ENCODE measurements at places on chromosomes 2 and 18.

- no peak for DNase-seq
Measured at GRCh38 chr18:32803568-32803967, 30.7 kb upstream of the KLHL14 start.

- DNase-seq: no peak
Measured at GRCh38 chr2:189729430-189729829, 33.2 kb downstream of the OSGEPL1 start.

GRCh38 chr2:66495788-66496640 lies 61.1 kb downstream of the MEIS1 start:
- DNase-seq: no peak

DNA sequence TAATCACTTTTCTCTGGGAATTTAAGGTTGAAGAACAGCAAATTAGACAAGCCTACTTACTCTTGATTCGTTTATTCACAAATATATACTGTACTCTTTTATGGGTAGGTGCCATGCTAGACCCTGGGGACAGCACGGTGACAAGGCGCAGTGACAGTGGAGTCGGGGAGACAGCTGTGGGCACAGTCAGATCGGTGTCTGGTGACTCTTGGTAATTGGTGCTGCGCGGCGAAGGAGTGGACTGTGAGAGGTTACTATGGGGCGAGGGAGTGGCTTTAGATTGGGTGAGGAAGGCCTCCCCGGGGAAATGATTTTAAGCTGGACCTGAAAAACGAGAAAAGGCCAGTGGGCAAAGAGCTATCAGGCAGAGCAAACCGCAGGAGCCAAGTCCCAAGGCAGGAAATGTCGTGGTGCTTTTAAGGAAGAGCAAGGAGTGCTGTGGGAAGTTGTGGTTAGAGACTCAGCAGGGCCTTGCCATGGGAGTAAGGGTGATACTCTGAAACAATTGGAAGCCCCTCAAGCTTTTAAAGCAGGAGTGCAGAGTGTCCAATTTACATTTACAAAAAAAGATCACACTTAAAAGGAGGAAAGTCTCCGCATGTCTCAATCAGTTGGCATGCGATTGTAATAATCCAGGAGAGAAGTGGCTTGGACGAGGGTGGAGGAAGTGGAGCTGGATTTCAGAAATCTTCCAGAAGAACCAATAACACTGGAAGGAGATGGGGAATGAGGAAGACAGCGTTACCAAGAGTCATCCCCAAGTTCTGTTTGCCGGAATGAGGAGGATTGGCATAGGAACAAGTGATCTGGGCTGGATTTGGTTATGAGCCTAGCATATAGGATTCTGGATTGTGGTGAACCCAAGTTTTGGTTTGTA lies 36.1 kb upstream of the TXNDC2 start:
- DNase-seq: no peak

DNA sequence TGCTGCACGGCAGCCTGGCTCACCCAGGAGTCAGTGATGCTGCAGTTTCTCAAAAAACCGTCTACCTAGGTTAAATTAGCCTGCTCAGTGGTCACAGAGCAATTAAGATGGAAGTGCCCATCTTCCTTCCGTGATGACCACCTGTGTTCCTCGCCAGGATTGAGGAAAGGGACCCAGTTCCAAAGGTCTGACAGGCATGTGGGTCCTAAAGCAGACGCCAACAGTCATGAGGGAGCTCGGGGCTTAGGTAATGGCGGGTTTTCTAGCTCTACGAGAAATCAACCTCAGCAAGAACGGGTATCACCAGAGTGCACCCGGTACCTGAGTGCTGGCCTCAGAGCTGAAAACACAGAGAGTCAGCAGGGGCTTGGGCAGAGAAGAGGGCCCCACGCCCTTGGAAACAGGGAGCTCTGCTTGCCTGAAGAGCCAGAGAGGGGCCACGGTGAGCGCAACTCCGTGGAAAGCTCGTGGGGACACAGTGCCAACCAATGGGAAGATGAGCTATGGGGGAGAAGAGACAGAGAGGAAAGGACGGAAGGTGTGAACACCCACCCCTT lies 34.3 kb upstream of the DNMT3A start:
- no peak for DNase-seq

DNA sequence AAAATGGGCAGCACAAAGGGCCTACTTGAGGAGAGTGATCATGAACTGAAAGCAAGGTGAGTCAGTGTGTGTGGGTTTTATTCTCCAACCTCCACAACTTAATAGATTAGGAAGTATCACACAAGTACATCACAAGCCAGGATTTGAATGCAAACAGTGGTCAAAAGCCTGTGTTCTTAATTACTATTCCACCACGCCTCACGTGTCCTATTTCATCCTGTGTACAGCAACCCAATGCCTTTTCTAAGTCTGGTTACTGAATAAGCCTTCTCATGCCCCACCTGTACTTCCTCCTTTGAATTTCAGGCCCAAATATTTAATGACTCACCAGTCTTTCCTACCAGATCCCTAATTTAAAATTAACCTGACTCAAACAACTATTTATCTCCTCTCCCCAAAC lies 755.7 kb upstream of the SLC8A1 start:
- DNase-seq: no peak

DNA sequence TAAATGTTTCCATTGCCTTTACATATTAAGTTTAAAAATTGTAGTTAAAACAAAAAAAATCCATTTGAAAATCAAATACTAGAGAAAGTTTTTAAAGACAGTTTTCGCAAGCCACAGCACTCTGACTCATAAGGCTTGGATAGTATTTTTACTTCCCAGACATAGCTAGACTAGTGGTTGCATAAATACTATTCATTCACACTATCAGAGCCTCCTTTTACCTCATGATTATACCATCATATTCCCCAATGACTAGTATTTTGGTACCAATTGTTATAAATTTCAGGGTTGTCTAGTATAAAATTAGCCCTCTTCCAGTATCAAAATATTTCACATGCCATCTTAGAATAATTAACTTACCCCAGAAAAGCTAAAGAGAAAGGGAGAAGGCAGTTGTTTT lies 393.5 kb downstream of the ERBB4 start:
- DNase-seq: no peak

- no peak for DNase-seq
Measured at GRCh38 chr18:5500158-5500939, 43.4 kb downstream of the EPB41L3 start.

- DNase-seq: no peak
Measured at GRCh38 chr18:76437011-76437410, 58.0 kb downstream of the ZNF516 start.

GRCh38 chr2:164150604-164151003 lies 414.8 kb upstream of the FIGN start:
- DNase-seq: no peak

DNA sequence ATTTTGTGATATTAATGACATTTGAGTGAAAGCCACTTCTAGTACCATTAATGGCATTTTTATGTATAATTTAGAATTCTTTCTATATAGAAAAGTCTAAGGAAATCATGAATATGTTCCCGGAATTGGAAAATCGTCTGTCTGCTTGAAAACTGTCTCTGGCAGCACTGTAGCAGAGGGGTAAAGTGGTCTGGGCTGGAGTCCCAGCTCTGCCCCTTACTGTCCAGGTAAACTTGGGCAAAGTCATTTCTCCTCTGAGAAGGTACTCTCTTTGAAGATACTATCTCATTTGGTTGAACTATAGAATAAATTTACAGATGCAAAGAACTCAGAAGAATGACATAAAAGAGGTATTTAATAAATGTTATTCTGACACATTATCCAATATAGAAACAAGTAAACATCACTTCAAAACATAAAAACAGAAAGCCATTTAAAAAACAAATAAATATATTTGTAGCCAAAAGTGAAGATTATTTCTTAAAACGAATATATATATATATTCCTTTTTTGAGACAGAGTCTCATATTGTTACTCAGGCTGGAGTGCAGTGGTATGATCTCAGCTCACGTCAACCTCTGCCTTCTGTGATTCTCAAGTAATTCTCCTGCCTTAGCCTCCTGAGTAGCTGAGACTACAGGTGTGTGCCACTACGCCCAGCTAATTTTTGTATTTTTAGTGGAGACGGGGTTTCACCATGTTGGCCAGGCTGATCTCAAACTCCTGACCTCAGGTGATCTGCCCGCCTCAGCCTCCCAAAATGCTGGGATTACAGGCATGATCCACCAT lies 149.8 kb upstream of the ITGA4 start:
- DNase-seq: no peak

GRCh38 chr18:25230658-25231326 lies 121.2 kb downstream of the ZNF521 start:
- no peak for DNase-seq

DNA sequence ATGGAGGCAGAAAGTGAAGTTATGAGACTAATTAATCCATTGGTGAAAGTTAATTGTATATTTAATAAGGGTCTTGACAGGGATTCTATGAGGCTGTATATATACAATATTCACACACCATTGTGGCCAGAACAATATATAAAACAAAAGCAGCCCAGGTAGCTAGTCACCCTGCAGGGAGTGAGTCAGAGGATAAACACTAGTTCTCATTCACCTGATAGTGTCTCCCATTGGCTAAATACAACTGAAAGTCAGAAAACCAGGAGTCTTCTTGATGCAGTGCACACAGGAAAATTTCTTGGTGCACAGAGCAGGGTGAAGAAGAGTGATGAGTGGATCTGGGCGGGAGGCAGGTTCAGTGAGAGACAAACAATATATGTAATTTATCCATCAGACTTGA lies 465.2 kb downstream of the ERBB4 start:
- no peak for DNase-seq

DNA sequence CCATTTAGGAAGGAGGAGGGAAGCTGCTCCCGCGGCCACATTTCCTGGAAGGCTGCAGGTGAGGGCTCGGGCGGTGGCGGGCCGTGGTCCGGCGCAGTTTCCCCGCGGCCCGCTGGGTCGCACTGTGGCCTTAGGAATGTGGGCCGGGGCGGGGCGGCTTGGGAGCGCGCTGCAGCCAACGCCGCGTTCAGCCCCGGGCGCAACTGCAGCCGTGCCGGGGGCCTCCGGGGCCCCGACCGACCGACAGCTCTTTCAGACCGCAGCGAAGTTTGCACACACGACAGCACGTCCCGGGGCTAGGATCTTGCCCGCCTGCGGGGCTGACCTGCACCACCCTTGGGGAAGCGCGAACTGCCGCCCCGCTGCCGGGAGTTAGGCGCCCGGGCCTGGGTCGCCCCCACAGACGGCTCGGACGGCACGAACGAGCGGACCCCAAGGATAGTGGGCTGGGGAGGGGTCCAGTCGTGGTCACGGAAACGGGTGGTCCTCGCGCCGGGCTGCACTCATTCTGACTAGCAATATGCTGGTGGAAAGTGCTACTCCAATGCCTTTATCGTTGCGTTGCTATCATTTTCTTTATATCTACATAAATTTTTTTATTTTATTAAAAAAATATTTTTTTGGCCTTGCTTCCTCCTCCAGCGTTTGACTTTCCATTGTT lies 69.9 kb upstream of the DLX2 start:
- peak; percentile 36 for DNase-seq

GRCh38 chr2:147460155-147460554 lies 384.7 kb upstream of the ACVR2A start:
- no peak for DNase-seq

DNA sequence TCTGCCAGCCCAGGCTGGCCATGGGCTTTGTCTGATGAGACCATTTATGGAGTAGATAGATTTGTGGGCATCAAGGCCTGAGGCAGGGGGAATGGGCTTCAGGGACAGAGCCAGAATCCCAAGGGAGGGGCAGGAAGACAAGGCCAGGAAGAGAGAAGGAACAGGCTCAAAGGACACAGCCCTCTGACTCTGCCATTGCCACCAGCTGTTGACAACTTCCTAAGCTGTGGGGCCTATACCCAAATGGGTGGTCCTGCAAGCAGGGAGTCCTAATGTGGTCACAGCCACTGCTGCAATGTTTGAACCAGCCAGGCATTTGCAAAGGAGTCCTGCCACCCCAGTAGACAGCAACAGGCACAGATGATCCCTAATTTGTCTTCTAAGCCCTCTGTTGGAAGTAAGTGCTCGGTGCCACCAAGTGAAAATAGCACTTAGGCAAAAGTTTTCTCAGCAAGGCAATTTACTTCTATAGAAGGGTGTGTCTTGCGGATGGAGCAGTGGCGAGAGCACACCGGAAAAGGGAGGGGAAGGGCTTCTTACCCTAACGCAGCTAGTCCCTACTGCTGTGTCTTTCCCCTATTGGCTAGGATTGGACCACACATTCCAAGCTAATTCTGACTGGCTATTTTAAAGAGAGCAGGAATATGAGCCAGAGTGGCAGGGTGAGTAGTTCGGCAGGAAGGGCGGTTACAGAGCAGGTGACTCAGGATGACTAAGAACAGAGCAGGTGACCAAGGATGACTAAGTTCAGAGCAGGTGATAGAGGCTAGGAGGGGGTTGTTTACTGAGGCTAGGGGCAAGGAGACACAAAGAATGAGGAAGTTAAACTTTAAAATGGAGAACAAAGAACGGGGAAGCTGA lies 47.2 kb downstream of the C1QL2 start:
- no peak for DNase-seq

Data from stimulated activated CD8-positive, alpha-beta memory T cell treated with anti-CD3 and anti-CD28 coated beads, Interleukin-7, amount 100 ng/mL, for 1 hour (primary cell).